ENCODE measurements at places on chromosomes 16 and 17. TPM values are rescaled to one million over a fixed set of nuclear protein-coding genes. Genes with fewer than 3 reads are reported as not detected.

Gene TMC8
- total RNA-seq = 9.9 TPM

Gene TIMP2
- 344 TPM for total RNA-seq

Gene DLX4
- not detected for total RNA-seq

Gene MPV17L
- total RNA-seq = 12.1 TPM

Gene BCL6B
- total RNA-seq = 4.1 TPM

Gene RAB26
- 3.5 TPM for total RNA-seq

Gene MYH13
- total RNA-seq = not detected

Gene PRSS36
- 0.98 TPM for total RNA-seq

Gene GOSR2
- total RNA-seq = 41.0 TPM

Gene MFAP4
- total RNA-seq = 45.5 TPM

Gene HSD17B1
- total RNA-seq = 1.2 TPM

Gene BHLHA9
- total RNA-seq = not detected

Gene MRPL58
- total RNA-seq = 44.6 TPM

Gene HSF5
- 0.32 TPM for total RNA-seq

Gene ITGA2B
- total RNA-seq = 1.2 TPM

Gene EVPLL
- total RNA-seq = 0.32 TPM

Gene PHOSPHO1
- total RNA-seq = 0.33 TPM

Gene TOX3
- 9.2 TPM for total RNA-seq

Gene NOTUM
- not detected for total RNA-seq

Gene ZNF213
- 4.0 TPM for total RNA-seq

Gene ABI3
- 5.1 TPM for total RNA-seq

Gene ENGASE
- 35.0 TPM for total RNA-seq

Gene CCL1
- total RNA-seq = not detected

Gene TEKT1
- total RNA-seq = not detected

Gene P2RX1
- 2.0 TPM for total RNA-seq

Gene ASPHD1
- total RNA-seq = 1.3 TPM

Gene SLC52A1
- total RNA-seq = 0.29 TPM

Gene MTSS2
- 9.4 TPM for total RNA-seq

Gene RNU2-1
- not detected for total RNA-seq
